NCI-H1694 treated with DMSO at 0.1 percent for 48 hours (cell line): ENCODE measurements at places on chromosomes 4 and X.

DNA sequence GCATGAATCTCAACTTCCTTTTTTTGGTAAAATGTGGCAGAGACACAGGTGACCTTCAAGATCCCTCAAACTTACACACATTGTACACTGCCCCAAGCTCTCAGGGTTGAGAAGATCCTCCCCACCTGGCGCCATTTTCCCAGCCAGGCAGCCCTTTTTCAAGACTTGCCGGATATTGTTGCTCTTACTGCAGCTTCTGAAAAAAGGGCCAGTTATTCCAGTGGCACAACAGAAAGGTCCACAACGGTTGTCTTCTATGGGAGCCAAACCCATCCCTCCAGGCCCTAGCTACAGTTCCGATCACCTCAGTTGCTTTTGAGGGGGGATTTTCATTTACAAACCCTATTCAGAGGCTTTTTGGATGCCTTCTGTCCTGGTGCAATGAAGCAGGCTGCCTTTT is 101.1 kb downstream of the CHIC2 start:
- DNase-seq: no peak

GRCh38 chr4:78956975-78957374 is 17.7 kb upstream of the PAQR3 start:
- no peak for DNase-seq

- DNase-seq: no peak
These were observed 40.6 kb downstream of the FAM149A start for GRCh38 chr4:186144946-186145569.

- no peak for DNase-seq
These were observed 20.6 kb downstream of the ARL13A start for GRCh38 chrX:100990139-100990538.

DNA sequence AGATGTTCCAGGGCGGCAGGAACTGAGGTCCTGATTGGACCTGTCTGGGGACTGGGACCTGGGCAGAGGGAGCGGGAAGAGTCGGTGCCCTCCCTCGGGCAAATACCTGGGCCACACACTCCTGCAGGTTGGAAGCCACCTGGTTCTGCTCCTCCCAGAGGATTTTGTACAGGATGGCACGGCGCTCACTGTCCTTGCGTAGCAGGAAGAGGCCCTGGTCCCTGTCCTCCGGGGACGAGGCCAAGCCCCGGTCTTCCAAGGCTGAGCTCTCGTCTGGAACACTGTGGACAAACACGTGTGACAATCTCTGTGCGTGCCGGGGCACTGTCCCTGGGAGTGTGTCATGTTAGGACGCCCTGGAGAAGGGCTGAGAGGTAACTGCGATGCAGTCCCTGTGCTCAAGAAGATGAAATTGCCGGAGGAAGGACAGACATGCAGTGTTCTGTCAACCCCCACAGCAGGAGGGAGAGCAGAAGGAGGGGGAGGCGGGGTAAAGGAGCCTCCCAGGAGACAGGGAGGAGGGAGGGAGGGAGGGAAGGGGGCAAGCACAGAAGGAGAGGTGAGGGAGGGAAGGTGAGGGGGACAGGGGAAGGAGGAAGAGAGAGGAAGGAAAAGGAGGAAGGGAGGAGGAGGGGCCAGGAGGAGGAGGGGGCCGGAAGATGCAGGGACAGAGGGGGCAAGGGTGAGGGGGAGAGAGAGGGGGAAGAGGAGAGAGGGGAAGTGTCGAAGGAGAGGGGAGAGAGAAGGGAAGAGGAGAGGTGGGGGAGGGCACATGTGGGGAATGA is 29.0 kb downstream of the PDHA1 start:
- DNase-seq: no peak

- no peak for DNase-seq
These were observed 160.6 kb downstream of the PTTG2 start for GRCh38 chr4:38120772-38121171.

GRCh38 chrX:116009861-116010710 is 160.5 kb upstream of the AGTR2 start:
- DNase-seq: no peak

DNA sequence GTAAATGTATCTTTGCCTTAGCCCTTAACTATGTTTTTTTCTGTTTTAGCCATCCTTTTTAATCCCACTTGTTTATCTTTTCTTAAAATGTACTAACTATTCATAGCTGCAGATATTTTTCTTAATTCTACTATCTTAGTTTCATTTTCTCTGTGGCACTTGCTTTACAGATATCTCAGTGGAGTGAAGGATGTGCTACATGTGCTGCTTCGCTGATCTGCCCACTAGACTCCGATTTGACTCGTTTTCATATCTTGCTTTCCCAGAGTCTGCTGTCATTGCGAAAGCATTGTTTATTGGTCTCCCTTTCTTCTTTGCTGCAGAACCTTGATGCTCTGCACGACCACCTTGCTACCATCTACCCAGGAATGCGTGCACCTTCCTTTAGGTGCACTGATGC is 30.6 kb downstream of the GUCY1B1 start:
- DNase-seq: no peak

DNA sequence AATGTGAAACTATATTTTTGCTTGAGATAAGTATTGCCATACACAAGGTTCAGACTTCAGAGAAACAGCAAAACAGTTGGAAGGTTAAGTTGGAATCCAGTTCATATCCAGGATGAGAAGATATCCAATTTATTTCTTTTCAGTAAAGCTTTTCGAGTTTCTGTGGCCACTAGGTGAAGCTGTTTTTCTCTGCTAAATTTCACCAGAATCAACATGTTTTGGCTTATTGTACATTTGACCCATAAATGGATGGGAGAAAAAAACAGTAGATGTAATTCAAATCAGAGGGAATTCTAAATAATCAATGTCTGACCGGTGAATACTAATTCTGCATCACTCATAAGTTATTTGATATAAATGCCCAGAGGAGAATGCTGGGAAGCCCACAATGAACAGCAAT is 9.1 kb upstream of the METTL14 start:
- no peak for DNase-seq

DNA sequence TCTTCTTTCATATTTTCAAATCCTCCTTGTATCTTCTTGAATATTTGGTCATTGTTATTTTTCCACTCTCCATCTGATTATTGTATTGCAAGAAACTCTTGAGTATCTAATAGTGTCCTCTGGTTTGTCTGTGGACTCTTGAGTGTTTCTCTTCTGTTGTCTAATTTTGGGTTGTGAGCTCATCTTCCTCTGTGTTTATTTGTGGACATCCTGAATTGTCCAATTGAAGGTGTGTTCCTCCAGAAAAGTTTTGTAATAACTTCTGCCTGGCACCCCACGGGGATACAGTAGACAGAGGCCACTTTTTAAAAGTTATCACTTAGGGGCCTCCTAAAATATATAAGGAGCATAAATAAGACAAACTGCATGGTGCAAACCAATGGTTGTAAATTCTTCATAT is 3.1 kb upstream of the CC2D2A start:
- DNase-seq: no peak

GRCh38 chr4:13704035-13704434 is 76.5 kb upstream of the BOD1L1 start:
- no peak for DNase-seq

- DNase-seq: no peak
These were observed 101.8 kb upstream of the HPF1 start for GRCh38 chr4:169859366-169860216.

GRCh38 chr4:20086067-20086798 is 165.5 kb upstream of the SLIT2 start:
- no peak for DNase-seq

DNA sequence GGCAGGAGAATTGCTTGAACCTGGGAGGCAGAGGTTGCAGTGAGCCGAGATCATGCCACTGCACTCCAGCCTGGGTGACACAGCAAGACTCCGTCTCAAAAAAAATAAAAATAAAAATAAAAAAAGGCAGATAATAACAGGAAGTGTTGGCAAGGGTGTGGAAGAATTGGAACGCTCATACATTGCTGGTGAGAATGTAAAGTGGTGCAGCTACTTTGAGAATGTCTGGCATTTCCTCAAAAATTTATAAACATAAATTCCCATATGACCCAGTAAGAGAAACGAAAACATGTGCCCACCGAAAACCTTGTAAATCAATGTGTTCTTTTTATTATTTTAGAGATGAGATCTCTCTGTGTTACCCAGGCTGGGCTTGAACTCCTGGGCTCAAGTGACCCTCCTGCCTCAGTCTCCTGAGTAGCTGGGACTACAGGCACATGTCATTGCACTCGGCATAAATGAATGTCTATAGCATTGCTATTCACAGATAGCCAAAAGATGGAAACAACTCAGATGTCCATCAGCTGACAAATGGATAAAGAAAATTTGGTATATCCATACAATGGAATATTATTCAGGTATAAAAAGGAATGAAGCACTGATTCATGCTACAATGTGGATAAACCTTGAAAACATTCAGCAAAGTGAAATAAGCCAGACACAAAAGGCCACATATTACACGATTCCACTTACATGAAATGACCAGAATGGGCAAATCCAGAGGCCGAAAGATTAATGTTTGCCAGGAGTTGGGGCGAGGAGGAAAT is 63.7 kb upstream of the PLAC1 start:
- DNase-seq: no peak

DNA sequence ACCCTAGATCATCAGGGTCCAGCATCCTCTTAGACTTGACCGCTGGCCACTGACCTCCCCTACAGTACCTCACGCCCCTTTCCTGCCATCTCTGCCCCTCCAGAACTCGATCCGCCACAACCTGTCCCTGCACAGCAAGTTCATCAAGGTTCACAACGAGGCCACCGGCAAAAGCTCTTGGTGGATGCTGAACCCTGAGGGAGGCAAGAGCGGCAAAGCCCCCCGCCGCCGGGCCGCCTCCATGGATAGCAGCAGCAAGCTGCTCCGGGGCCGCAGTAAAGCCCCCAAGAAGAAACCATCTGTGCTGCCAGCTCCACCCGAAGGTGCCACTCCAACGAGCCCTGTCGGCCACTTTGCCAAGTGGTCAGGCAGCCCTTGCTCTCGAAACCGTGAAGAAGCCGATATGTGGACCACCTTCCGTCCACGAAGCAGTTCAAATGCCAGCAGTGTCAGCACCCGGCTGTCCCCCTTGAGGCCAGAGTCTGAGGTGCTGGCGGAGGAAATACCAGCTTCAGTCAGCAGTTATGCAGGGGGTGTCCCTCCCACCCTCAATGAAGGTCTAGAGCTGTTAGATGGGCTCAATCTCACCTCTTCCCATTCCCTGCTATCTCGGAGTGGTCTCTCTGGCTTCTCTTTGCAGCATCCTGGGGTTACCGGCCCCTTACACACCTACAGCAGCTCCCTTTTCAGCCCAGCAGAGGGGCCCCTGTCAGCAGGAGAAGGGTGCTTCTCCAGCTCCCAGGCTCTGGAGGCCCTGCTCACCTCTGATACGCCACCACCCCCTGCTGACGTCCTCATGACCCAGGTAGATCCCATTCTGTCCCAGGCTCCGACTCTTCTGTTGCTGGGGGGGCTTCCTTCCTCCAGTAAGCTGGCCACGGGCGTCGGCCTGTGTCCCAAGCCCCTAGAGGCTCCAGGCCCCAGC is 5.2 kb downstream of the FOXO4 start:
- no peak for DNase-seq

DNA sequence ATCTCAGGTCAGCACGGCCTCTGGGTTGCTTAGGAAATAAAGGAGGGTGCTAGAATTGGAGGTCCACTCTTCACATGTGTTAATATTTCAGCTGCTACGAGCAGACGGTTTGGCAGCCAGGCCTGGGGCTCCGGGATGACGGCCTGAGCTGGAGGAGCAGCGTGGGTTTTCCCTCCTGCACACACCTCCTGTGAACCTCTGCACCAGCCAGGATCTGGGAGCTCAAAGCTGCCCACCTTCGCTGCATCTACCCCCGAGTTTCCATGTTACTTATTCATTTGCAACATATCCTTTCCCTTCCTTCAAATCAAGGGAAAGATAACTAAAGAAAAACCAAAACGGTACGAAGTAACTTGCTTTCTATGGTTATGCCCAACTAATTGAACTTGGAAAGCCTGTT is 13.6 kb downstream of the STOX2 start:
- no peak for DNase-seq

DNA sequence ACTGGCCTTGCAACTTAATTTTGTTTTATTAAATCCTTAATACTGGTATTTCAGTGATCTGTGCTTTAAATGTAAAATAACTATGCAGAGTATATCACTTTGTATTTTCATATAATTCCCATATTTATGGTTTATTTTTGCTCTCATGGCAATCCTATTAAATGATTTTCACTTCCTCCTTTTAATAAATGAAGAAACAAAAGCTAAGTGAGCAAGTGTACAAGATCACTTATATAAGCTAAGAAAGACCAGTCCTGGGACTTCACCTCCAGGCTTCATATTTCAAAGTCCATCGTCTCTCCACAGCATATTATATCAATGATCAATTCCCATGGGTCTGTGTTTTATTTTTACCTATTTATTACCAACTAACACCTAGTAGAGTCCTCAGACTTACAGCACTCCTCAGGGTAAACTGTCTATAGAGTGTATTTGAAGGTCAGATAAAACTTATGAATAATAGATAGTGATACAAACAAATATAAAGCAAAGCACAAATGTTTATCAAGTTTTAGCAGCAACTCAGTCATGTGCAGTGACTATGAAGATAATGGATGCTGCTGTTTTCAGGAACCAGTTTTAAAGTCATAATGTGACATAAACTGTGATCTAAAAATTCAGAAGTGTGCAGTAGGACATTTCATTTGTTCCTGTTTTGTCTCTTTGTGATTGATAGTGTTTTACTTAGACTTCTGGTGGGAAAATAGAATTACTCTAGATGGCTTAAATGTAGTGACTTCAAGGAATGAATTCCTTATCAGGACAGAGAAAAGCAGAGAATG is 56.8 kb downstream of the ARHGAP24 start:
- no peak for DNase-seq

GRCh38 chr4:128831531-128832242 is 22.2 kb downstream of the JADE1 start:
- no peak for DNase-seq

DNA sequence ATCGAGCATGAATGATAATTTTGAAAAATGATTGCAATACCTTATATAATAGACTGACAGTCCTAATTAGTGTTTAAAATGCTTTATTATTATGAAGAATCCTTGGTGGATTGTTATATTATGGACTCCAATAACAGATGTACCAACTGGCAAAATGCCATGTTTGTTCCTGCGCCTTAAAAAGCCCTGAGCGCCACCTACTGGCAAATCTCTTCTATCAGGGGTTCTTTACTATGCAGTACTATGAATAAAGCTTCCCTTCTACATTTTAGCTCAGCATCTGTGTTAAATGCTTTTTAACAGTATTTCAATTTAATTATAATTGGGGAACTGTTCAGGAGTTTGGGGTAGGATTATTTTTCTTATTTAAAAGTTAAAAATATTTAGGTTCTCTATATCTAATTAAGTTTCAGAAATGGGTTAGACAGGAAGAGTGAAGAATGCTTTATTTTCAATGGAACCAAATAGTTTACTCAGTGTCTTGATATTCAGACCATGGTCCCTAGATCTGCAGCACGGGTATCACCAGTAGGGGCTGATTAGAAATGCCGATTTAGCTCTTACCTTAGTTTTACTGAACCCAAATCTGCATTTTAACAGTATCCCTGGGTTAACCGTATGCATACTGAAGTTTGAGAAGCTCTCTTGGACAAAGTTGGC is 20.0 kb downstream of the CFAP97 start:
- peak; percentile 92 for DNase-seq

GRCh38 chr4:159188646-159189045 is 85.8 kb downstream of the RAPGEF2 start:
- DNase-seq: no peak
